Femur (tissue), 1 donor: ENCODE measurements at places on chromosomes 1 and 21.

DNA sequence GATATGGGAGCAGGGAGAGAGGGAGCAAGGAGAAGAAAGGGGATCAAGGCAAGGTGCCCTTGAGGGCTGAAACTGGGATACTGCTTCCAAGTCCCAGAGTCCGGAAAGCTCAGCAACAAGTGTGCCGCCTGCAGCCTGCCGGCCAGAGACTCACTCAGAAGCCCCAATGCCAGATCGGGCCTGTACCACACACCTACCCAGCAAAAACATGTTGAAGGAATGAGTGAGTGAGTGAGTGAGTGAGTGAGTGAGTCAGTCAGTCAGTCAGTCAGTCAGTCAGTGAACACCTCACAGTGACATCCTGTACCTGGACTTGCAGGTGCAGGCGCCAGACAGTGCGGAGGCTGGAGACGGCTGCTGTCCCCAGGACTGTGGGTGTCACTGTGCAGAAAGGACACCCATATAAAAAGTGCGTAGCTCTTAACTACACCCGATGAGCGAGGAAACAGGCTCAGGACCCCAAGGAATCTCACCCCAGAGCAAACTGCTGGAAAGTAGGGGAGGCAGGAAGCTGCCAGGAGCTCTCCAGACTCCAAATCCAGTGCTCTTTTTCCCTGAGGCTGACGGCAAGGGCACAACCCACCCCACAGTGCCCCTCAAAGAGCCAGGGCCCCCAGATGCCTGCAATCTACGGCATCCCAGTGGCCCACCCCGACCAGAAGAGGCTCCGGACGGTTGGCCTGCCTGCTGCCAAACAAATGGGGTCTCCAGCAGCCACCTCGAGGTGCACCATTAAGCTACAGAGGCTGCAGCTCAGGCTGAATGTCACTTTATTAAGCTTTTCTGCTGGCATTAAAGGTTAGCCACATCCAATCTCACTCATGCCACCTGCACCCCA lies 261.7 kb downstream of the NPHP4 start:
- no peak for DNase-seq

DNA sequence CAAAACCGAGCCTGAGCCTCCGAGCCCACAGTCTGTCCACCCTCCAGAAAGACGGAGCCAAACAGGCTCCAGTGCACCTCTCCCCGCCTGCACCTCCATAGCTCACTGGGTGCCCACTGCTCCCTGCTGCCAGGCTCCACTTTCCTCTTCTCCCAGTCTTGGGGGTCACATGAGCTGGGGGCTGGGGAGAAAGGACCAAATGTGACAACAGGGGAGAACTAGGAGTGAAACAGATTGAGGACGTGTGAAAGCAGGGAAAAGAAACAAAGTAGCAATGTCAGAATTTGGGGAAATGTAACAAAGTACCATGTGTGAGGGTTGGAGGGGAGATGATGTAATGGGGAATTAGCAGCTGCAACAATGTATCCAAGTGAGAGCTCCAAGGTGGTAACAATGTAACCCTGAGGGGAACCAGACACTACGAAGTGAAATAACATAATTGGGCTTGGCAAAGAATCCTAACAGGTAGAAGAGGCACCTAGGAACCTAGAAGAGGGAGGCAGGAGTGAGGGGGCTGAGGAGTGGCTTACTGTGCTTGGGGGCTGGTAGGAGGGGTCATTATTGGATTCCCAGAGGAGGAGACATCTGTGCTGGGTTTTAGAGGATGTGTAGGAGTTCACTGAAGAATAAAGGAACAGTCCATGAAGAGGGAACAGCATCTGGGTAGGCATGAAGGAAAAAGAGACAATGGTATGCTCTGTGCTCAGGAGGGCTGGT lies 12.5 kb downstream of the SDC3 start:
- DNase-seq, result no peak

DNA sequence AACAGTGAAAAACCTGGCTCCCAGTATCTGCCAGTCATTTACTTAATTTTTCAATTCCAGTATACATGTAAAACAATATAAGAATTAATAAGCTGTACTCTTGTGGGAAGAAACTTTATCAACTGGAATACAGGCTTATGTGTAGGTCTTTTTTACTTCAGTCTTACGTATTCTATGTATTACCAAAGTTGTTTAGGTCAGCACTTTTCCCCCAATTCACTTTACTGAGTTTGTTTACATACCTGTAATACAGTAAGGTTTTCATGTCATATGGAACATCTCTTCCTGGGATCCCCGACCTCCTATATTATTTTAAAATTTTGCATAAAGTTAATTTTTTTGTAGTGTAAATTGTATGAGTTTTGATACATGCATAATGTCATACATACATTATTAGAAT lies 181.8 kb upstream of the OLFM3 start:
- no peak for DNase-seq

DNA sequence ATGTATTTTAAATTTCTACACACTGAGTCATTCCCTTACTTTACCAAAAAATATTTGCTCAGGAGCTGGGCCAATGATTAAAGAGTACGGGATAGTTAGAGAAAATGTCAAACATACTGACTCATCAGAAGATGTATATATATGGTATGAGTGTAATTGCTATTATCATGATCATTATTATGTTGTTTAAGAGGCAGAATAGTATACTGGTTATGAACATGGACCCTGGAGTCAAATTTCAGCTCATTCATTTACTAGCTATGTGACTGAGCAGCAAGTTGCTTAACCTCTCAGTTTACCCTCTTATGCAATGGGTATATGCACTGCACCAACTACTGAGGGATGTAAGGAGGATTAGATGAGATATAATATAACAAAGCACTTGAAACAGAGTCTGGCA lies 41.2 kb upstream of the USH2A start:
- DNase-seq, result no peak

DNA sequence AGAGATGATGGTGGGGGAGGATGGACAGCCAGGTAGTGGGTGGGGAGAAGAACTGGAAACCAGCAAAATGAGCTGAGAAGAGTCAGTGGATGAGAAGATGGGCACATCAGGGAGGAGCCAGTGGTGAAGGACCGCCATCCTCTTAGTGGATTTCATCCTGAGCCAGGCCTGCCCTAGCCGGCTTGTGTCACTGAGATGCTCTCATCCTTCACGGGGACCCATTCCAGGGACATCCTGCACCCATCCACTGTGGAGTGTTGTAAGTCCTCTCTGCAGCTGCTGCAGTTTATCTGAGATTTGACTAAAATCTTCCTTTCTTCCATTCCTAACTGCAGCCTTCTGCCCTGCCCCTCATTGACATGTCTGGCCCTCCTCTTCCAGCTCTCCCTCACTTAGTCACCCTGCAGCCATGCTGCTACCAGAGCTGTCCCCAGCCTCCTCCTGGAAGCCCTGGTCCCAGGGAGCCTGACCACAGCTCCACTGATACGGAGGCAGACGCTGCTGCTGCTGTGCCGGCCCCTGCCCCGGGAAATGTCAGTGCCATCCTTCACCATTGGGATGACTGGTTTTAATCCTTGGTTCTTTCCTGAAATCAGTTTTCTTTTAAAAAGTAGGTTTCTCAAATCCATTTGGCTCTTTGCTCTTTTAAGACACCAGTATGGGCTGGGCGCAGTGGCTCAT lies 33.2 kb downstream of the STUM start:
- no peak for DNase-seq

GRCh38 chr1:2085080-2085479 lies 34.9 kb downstream of the PRKCZ start:
- no peak for DNase-seq
